ENCODE measurements at places on chromosomes 4 and X. TPM values are rescaled to one million over a fixed set of nuclear protein-coding genes. Genes with fewer than 3 reads are reported as not detected.
A peak's percentile ranks its signal among the peaks of the same experiment; 100 is the strongest.

ARSJ gene
- 0.46 TPM for total RNA-seq

ETDA gene
- not detected for total RNA-seq

F9 gene
- not detected for total RNA-seq

CORIN gene
- total RNA-seq, result 1.5 TPM

GLOD5 gene
- not detected for total RNA-seq

SYTL5 gene
- total RNA-seq, result 9.7 TPM

SULT1E1 gene
- total RNA-seq, result 15.3 TPM

MYOZ2 gene
- 0.16 TPM for total RNA-seq

GAGE12E gene
- not detected for total RNA-seq

NKX6-1 gene
- 89.6 TPM for total RNA-seq

MAOA gene
- total RNA-seq, result 12.0 TPM

EFHC2 gene
- total RNA-seq, result 1.8 TPM

SPARCL1 gene
- total RNA-seq, result 0.41 TPM

GRCh38 chr4:127776620-127777019 lies 5.5 kb upstream of the HSPA4L start:
- no peak for DNase-seq

- no peak for DNase-seq
Measured at GRCh38 chrX:24542756-24543155, 77.7 kb downstream of the PDK3 start.

GRCh38 chrX:50596056-50596455 lies 125.4 kb upstream of the DGKK start:
- no peak for DNase-seq

DNA sequence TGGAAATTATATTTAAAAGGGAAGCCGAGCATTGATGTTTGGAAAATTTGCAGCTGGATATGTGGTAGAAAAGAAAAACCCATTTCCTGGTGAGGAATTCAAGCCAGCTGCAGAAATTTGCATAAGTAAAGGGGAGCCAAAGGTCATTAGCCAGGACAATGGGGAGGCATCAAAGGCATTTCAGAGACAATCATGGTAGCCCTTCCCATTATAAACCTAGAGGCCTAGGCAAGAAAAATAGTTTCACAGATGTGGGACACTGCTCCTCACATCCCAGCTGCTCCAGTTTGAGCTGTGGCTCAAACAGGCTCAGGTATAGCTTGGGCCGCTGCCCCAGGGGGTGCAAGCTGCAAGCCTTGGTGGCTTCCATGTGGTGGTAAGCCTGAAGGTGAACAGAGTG lies 35.8 kb downstream of the NAP1L3 start:
- DNase-seq, result no peak

DNA sequence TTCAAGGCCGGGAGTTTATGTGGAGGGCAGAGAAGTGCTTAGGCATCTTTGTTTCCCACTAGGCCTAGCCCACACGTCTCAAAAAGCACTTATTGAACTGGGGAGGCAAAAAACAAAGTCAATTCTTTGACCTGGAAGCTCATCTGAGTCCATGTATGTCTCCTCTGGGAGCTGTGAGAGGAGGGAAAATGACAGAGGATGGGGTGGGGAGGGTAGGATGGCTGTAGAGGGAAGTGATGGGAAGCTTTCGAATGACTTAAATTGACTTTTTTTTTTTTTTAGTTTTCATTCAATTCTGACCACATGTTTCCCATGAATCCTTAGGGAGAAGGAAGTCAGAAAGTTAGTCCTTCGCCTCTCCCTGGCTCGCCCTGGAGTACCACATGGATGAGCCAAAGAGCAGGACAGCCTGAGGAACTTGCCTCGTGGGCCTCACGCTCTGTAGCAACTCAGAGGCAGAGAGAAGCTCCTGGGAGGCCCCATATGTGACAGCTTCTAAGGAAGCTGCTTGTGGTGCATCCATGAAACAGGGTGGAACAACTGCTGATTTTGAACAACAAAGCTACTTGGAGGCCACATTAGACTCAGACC lies 45.0 kb downstream of the NHSL2 start:
- no peak for DNase-seq

DNA sequence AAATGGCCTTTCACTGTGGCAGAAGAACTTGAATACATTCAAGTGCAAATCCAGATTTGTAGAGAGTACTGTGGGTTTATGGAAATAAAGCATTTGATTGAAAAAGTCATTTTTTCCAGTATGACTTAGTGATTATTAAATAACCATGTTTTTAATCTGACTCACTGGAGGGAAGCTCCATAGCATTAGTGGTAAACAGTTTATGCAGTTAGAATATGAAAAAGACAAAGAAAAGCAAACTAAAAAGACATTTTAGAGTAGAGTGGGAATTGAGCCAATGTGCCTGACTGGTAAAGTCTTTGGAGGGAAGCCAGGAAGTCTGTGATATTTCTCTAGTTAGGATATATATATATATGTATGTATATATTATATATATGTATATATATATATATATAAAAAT lies 53.4 kb downstream of the FAT4 start:
- no peak for DNase-seq

- no peak for DNase-seq
Measured at GRCh38 chr4:174865418-174865985, 36.5 kb upstream of the GLRA3 start.

DNA sequence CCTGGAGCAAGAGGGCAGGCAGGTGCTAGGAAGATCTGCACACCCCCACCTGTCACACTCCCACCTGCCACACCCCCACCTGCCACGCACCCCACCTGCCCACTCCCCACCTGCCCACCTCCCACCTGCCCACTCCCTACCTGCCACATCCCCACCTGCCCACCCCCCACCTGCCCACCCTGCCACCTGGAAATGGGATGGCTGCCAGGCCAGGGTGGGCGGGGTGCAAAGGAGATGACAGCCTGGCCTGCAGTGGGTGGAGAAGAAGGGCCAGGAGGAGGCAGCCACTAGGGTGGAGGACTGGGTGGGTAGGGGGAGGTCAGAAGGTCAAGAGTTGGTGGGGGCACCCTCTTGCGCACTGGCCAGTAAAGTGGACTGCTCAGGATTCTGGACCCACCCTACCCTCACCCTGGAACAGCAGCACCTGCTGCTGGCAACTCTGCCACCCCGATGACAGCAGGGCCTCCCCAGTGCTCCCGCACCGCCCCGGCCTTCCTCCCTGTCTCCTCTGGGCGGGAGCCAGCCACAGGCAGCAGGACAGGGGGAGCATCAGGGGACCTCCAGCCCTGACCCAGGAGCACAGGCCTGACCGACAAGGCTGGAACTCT lies 66.8 kb upstream of the NKX1-1 start:
- DNase-seq, result no peak

- DNase-seq, result peak; percentile 13
Measured at GRCh38 chr4:17347445-17347844, 164.4 kb downstream of the QDPR start.

DNA sequence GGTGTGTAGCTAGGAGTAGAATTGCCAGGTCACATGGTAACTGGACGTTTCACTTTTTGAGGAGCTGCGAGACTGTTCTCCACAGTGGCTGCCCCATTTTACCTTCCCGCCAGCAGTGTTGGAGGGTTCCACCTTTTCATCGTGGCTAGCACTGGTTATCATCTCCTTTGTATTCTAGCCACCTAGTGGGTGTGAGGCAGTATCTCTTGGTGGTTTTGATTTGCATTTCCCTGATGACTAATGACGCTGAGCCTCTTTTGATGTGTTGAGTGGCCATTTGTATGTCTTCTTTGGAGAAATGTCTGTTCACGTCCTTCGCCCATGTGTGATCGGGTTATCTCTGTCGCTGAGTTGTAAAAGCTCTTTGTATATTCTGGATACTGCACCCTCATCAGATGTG lies 10.6 kb downstream of the ABCD1 start:
- no peak for DNase-seq

GRCh38 chrX:134423606-134424005 lies 36.4 kb upstream of the HPRT1 start:
- no peak for DNase-seq

- DNase-seq, result no peak
Measured at GRCh38 chr4:170414961-170415360, 325.2 kb upstream of the AADAT start.

DNA sequence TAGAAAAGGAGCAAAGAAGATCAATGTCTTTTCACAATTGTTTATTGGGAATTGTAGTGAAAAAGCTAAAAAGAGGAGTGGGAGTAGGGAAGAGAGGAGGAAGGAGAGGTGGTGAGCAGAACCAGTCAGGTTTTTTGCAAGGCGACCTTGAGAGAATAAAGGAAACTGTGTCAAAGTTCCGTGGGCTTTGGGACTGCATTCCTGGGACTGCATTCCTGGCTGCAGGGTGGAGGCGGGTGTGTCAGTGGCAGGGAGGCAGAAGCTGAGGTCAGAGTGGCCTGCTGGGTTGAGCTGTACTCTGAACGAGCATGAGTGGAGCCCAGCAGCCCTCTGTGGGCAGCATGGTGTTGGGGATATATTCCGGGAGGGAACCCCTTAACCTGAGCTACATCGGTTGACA lies 66.8 kb upstream of the UCP1 start:
- DNase-seq, result no peak

GRCh38 chrX:34130980-34131744 lies 952 bp downstream of the FAM47A start:
- DNase-seq, result no peak

- DNase-seq, result no peak
Measured at GRCh38 chr4:1488357-1488756, 82.1 kb upstream of the NKX1-1 start.

GRCh38 chrX:49058794-49059193 lies at the start of gene CCDC120:
Gene CCDC120, plus strand, starts transcription at chrX:49058999. Its CDS starts 3,043 bp downstream, at chrX:49062042.
- DNase-seq, result no peak

- no peak for DNase-seq
Measured at GRCh38 chr4:949656-950055, 17.4 kb downstream of the TMEM175 start.

- DNase-seq, result no peak
Measured at GRCh38 chr4:181909368-181909767, 333.8 kb upstream of the TENM3 start.

DNA sequence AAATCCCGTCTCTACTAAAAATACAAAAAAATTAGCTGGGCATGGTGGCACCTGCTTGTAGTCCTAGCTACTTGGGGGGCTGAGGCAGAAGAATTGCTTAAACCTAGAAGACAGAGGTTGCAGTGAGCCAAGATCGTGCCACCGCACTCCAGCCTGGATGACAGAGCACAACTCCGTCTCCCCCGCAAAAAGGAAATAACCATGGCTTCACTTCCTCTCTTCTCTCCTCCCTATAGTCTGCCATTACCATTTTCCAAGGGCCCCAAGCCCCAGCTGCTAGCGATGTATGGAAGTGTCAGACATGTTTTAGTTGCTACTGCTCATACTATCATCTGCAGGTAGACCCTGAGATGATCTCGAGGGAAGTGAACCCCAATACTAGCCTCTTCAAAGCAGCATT lies 177.3 kb upstream of the FAM9B start:
- DNase-seq, result no peak

DNA sequence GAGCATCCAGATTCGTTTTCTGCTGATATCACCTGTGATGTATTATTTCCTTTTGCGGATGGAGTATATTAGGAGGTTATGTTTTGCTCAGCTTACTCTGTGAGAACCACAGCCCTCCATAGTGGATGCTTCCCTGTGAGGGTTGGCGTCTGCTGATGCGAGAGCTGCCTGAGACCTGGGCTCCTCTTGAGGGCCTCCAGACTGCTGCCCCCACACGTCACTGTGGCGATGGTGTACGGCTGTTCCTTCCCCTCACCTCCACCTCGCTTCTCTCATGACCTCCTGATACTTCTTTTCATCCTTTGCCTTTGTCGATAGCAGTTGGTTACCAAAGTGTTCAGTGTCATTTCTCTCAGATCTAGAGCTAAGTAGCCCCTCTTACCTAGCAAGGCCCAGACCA lies 71.7 kb downstream of the TNIP2 start:
- no peak for DNase-seq

DNA sequence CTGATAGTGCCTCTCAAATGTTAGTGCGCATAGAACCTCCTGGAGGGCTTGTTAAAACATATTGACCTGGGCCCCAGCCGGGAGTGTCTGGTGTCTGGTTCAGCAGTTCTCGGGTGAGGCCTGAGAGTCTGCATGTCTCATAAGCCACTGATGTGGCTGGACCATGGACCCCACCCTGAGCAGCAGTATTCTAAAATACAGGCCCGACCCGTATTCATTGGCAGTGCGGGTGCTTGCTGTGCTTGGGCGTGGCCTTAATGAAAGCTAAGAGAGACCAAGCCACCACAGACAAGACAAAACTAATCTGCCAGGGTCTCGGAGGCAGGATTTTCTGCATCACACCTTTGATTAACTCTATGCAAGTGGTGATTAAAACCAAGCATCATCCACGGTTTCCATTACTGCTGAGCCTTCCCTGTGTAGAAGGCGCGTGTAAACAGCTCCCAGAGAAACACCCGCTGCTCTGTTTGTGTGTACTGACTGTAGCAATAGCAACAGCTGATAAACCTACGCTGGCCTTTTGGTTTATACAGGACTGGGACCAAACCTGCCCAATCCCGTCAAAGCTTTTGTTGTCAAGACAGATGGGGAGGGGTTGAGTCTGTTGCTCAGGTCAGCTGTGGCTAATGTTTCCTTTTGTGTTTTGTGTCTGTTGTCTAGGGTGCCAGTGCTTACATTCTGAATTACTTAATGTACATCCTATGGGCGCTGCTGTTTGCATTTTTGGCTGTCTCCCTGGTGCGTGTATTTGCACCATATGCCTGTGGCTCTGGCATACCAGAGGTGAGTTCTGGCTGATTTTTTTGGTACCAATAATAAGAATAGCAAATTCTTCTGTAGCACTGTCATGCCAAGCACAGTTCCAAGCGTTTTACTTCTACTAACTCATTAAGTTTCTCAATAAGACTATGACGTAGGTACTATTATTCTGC lies 40.8 kb downstream of the CLCN4 start:
- no peak for DNase-seq

GRCh38 chr4:68592673-68593072 lies 16.6 kb upstream of the UGT2B17 start:
- DNase-seq, result no peak

GRCh38 chrX:119605464-119606279 lies 552 bp downstream of the NKRF start:
- peak; percentile 17 for DNase-seq

DNA sequence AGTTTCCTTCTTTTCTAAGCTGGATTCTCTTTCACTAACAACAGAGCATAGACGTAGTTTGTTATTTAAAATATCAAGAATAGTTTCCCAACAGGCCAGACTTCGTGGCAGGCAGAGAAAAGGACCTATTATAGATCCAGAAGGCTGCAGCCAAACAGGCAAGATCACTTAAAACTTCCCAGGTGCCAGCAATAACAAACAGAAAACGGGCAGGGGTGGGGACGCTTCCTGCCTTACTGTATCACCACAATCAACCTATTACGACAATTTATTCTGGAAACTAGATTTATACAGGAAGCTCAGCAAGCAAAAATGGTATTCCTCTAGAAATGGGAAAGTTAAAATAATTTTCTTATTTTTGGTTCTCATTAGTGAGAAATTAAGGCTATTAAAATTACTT lies 22.1 kb downstream of the RWDD4 start:
- DNase-seq, result no peak

DNA sequence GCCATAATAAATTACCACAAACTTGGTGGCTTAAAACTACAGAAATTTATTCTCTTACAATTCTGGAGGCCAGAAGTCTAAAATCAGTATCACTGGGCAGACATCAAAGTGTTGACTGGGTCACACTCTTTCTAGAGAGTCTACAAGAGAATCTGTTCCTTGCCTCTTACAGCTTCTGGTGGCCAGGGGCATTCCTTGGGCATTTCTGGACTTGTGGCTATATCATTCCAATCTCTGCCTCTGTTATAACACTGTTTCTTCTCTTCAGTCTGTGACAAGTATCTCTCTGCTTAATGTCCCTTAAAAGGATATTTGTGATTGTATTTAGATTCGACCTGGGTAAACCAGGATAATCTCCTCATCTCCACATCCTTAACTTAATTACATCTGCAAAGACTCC lies 207.3 kb upstream of the DCAF8L1 start:
- no peak for DNase-seq

Data from progenitor cell of endocrine pancreas (in vitro differentiated cells).